ENCODE measurements at places on chromosomes 3 and 15.

GRCh38 chr3:51706788-51707731, at the start of gene GRM2:
GRM2 (plus strand) TSS chr3:51707068; CDS start chr3:51708984, 1,916 bp downstream.
- DNase-seq = peak; percentile 77

- DNase-seq = no peak
Measured at GRCh38 chr3:79067734-79068133, 700.1 kb downstream of the ROBO1 start.

- DNase-seq = peak; percentile 20
Measured at GRCh38 chr3:182309120-182309519, 484.2 kb upstream of the ATP11B start.

GRCh38 chr3:37100411-37100810, 74.0 kb downstream of the LRRFIP2 start:
- DNase-seq = no peak

DNA sequence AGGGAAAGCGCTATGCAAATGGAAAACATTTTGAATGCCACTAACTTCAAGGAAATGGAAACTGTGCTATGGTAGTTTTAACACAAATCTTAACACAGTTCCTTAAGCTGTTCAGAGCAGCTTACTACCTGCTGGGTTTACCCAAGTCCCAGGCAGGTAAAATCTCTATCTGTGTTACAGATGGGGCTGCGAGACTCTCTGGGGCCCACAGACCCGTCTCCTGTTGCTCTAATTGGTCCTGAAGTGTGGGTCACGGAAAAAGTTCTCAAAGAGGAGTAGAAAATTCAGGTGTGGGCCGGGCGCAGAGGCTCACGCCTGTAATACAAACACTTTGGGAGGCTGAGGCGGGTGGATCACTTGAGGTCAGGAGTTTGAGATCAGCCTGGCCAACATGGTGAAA, 16.9 kb upstream of the ZFYVE19 start:
- DNase-seq = no peak

GRCh38 chr3:194474675-194475074, 12.1 kb downstream of the ATP13A3 start:
- no peak for DNase-seq

DNA sequence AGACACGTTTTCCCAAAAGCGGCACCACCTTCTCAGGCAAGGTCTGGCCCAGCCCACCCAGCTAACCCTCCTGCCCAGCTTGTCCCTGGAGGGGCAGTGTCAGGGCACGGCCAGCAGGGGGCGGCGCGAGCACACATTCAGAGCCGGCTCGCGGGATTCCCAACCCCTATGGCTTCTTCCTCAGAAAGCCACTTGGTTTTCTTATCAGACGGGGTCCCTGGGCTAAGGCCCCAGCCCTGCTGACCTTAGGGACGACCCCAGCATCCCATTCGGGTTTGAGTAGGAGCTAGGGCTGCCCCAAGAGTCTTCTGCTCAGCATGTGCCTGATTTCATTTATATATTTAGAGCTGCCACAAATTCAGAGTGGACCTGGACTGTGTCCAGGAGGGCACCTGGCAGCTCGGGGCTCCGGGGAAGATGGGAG, 14.5 kb downstream of the RLBP1 start:
- peak; percentile 84 for DNase-seq

DNA sequence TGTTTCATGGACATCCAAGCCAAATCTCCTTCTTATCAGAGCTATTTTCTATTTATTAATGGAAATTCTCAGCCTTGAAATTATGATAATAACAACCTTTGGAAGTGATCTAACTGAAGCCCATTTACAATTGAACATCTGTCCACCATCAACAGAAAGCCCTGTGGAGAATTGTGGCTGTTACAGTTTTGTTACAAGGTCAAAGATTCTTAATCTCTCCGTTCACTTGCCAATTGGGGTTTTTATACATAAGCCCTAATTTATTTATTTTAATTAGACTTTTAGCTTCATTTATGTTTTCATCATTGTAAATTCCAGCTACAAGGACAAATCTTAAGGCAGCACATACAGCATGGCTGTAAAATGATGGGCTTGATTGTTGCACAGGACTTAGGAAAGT, 3.3 kb downstream of the CERS3 start:
- DNase-seq = no peak

DNA sequence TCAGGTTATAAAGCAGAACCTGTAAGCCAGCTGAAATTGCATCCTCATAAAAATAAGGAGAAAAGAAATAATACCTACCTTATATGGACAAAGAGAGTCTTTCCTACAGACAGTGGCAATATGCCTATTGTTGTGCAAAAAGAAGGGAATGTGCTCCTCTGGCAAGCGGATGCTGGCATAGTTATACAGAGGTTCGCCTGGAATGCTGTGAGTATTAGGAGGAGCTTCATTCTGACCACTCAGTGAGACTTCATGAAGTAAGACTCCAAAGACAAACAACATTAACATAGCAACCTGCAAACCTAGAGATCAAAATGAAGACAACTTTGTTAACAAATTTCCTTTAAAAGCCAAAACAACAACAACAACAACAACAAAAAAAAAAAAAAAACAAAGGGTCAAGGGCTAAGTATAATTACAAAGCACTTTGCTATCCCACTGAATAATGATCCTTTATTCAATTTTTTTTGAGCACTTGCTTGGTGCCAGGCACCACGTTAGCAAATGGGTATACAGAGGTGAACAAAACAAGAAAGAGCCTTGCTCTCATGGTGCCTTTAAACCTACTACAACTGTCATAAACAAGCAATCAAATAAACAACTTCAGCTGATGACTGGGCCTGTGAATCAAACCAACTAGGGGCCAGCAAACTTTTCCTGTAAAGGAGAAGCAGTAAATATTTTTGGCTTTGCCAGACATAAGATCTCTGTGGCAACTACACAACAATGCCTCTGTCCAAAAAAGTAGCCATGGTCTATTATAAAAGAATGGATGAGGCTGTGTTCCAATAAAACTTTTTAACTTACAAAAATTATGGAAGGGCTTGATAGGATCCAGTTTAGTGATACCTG, 3.7 kb downstream of the EOGT start:
- DNase-seq = no peak
